ENCODE measurements at places on chromosomes 1 and 21. TPM values are rescaled to one million over a fixed set of nuclear protein-coding genes. Genes with fewer than 3 reads are reported as not detected.

GRCh38 chr1:24803987-24804530 is 58.8 kb downstream of the CLIC4 start:
- DNase-seq = no peak

DNA sequence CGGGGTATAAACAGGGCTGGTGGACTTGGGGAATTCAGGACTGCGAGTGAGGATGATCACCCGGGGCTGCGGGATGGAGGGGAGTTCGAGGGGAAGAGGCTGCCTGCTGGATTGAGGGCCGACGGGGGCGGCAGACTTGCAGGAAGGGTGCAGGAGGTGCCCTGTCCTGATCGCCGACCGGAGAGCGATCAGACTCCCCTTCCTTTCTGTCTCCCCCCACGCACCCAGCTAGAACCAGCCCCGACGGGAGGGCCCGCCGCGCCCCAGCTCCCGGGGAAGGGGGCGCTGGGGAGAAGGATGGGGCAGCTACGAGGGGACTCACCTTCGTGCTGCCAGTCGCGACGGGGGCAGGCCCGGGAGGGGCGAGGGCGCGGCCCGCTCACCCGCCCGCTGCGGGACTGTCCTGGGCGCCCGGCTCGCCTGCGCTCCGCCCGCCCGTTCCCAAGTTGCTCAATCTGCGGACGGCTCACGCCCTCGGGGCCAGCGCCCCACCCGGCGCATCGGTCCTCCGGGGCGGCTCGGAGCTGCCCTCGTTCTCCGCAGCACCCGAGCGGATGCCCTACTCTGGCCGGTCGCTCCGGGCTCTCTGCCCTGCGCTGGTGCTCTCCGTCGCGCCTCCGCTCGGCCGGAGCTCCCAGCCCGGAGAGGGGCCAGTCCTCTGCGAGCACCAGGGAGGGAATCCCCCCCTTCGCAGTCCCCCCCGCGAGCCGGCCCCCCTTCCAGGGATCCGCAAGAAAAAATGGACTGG is at the start of gene RSPO1:
RSPO1 (minus strand) TSS at position 649 of the 748 bp plus-strand sequence. CDS start 5,231 bp downstream, outside the sequence.
- no peak for DNase-seq

DNA sequence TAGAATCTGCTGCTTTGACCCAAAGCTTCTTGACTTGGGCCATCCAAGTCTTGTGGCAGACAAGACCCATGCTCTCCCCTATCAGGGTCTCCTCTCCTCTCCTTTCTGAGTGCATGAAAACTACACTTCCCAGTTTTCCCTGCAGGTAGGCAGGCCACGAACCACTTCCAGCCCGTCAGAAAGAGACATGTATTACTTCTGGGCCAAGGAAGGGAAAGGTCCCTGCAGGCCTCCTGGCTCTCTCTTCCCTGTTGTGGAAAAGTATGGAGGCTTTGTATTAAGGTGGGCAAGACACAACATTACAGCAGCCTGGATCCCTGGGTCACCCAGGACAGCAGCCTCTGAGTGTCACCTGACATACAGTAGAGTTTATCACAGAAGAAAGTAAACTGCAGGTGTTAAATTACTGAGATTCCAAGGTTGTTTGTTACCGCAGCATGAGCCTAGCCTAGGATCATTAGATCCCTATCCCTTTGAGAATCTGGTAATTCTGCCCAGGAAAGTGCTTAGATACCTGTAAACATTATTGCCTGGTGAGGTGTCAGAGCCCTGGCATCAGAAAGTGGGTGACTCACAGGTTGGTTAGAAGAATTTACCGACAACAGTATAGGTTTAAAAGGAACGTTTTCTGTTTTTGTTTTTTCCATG is 717.3 kb downstream of the MATN1 start:
- no peak for DNase-seq

TMEM200B gene
- 24.6 TPM for total RNA-seq

SMPDL3B gene
- total RNA-seq = 0.27 TPM

ACTL8 gene
- not detected for total RNA-seq

Data from sciatic nerve (tissue), 2 donors.